ENCODE measurements at places on chromosomes 11 and 22.

GRCh38 chr22:28795932-28796856 lies 4.2 kb downstream of the XBP1 start:
- no peak for DNase-seq

GRCh38 chr22:45278125-45278524 lies 6.6 kb upstream of the UPK3A start:
- DNase-seq: no peak

DNA sequence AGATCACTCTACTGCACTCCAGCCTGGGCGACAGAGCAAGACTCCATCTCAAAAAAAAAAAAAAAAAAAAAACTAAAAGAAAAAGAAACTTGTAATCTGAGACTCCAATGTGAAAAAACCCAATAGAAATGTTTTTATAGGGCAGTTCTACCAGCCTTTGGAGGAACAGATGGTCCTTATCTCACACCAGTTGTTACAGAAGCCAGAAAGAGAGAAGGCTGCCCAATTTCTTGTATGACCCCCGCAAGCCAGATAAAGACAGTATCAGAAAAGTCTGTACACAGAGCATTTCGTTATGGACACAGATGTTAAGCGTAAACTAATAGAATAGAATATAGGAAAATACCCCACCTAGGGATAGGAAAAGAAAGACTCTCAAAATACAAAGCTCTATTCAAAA lies 11.3 kb upstream of the TSGA10IP start:
- no peak for DNase-seq

GRCh38 chr11:78372114-78372768 lies 45.4 kb downstream of the GAB2 start:
- no peak for DNase-seq

- no peak for DNase-seq
These were observed 16.5 kb upstream of the RTN4R start for GRCh38 chr22:20284471-20285086.

GRCh38 chr22:43377896-43378704 lies 33.7 kb upstream of the MPPED1 start:
- DNase-seq: no peak

DNA sequence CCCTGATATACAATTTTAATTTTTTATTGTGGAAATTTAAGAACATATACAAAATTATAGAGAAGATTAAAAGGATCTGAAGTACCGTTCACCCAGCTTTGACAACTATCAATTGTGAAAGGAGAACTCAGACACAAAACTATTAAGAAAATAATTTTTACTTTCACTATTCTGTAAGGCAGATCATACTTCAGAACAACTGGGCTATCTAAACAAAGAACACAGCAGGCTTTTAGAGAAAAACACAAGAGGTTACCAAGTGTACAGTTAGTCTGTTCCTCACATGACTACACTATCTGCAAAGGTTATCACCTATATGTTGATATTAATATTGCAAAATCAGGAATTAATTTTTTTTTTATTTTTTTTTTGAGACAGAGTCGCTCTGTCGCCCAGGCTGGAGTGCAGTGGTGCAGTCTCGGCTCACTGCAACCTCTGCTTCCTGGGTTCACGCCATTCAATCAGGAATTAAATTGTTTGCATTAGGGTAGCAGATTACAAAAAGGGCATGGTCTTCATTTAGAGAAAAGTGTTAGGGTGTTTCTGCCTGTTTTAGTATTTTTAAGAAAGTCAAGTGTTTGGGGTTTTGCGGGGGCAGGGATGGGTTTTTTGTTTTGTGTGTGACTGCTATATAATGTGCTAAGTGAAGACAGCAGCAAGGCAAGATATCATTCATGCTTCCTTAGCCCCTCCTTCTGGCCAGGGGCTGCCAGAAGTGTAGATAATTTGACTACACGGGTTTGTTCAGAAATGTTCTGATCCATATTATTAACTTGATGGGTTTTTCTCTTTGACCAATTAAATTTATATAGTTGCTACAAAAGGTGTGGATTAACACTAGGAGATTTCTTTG lies 27.6 kb upstream of the SIK2 start:
- no peak for DNase-seq

DNA sequence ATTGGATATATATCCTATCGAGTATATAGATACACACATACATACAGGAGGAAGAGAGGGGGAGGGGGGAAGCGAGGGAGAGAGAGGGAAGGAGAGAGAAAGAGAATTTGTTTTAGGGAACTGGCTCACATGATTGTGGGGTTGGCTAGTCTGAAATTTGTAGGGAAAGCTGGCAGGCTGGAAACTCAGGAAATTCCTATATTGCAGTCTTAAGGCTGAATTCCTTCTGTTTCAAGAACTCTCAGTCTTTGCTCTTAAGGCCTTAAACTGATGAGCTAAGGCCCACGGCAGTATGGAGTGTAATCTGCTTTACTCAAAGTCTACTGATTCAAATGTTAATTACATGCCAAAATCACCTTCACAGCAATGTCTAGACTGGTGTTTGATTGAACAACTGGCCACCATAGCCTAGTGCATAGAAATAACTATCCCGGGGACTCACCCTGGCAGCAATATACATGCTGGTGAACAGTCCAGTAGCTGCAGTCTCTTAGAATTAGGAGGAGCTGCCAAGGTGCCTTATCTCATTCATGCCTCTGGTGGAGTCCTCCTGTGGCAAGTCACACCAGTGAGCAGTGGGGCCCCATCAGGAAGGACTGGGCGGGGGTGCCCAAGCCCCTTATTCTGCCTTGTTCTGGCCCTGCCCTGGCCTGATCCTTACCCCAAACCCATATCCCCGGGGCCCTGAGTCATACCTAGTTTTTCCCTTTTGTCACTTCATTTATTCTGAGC lies 59.7 kb upstream of the AMPD3 start:
- no peak for DNase-seq

DNA sequence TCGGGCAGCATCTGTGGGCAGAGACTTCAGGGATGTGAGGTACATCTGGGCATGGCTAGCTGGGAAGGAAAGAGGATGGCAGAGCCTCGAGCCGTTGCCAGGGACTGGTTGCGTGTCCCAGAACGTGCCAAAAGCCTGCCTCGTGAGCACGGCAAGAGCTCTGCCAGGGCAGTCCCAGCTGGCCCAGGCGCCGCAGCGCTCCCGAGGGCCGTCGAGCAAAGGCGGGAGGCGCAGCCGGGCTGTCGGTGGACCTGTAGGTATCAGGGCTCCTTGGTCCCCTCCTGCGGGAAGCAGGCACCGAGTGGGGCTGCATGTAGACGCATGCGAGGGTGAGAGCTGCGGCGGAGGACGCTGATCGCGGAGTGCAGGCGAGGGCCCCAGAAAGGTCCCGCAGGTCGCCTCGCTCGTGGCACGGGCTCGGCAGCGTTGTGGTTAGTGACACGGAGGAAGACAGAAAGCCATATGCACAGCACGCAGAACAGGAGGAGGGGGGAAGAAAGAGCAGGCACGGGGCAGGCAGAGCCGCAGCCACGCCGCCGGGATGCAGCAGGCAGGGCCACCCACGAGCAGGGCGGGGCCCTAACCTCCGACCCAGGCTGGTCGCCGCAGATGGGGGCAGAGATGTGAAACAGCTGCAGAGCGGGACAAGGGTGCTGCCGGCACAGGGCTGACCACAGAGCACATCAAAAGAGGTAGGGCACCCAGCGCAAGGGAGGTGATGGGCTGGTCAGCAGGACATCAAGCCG lies 18.0 kb downstream of the LSP1 start:
- no peak for DNase-seq

GRCh38 chr11:95895815-95896214 lies 28.1 kb downstream of the MTMR2 start:
- DNase-seq: no peak

- no peak for DNase-seq
These were observed 146.8 kb downstream of the DBX1 start for GRCh38 chr11:20013346-20014066.

DNA sequence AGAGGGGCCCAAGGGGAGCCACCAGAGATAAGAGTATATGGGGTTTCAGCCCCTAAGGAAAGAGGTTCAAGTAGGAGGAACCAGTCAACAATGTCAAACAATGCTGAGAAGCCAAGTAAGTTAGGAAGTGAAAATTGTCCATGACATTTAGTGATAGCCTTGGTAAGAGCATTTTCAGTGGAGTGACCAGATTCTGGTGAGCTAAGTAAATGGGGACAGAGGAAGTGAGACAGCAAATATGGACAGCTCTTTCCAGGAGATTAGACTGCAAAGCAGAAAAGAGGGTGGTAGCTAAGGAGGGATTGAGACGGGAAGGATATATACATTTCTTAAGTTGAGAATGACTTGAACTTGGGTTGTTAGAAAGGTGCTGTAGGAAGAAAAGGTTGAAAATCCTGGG lies 22.9 kb downstream of the POLD3 start:
- DNase-seq: no peak

- no peak for DNase-seq
These were observed 44.4 kb downstream of the APOL3 start for GRCh38 chr22:36116127-36116526.

GRCh38 chr11:57361926-57362325 lies 19.0 kb downstream of the PRG3 start:
- no peak for DNase-seq

DNA sequence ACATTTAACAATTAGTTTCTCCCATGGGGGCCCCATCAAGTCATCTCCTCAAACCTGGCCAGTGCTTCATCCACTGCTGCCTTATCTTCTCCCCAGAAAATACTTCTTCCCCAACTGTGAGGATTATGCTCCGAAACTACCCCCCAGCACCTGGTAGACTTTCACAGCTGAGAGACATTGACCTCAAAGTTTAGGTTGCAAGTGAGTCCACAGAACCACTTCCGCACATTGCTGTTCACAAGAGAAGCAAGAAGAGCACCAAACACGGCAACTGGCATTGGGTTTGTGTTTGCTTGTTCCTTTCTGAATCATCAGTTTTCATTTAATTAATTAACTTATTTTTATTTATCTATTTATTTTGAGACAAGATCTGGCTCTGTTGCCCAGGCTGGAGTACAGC lies 6.1 kb downstream of the MCHR1 start:
- no peak for DNase-seq

- no peak for DNase-seq
These were observed 635 bp downstream of the C11orf21 start for GRCh38 chr11:2300936-2301630.

GRCh38 chr22:49330421-49331222 lies 497.1 kb downstream of the BRD1 start:
- no peak for DNase-seq

DNA sequence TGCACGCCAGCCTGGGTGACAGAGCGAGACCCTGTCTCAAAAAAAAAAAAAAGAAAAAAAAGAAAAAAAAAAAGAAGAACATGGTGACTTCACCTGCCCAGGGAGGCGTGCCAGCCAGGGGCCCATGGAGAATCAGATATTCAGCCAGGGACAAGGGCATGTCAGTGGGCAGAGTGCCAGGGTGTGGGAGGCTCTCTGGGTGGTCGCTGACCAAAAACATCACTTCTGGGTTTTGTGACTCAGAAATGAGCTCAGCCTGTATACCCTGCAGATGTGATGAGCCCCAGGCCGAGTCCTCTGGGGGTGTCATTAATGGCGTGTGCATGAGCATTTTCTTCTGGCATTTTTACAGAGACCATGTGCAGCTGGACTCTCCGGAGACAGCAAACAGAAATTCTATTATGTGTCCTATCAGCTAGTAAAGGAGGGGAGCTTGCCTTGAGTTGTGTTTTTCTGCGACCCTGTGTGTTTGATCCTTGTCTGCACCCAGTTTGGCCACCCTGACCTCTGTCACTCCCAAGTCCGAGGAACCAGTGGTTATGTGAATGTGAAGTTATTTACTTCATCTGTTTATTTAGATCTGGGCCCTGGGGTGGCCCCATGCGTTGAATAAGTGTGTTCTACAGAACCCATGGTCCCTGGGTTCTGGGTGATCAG lies 53.6 kb downstream of the BCR start:
- no peak for DNase-seq

GRCh38 chr22:18035751-18036150 lies 11.4 kb upstream of the MICAL3 start:
- no peak for DNase-seq

- DNase-seq: no peak
These were observed 77.8 kb downstream of the GRIK4 start for GRCh38 chr11:120589376-120589775.

DNA sequence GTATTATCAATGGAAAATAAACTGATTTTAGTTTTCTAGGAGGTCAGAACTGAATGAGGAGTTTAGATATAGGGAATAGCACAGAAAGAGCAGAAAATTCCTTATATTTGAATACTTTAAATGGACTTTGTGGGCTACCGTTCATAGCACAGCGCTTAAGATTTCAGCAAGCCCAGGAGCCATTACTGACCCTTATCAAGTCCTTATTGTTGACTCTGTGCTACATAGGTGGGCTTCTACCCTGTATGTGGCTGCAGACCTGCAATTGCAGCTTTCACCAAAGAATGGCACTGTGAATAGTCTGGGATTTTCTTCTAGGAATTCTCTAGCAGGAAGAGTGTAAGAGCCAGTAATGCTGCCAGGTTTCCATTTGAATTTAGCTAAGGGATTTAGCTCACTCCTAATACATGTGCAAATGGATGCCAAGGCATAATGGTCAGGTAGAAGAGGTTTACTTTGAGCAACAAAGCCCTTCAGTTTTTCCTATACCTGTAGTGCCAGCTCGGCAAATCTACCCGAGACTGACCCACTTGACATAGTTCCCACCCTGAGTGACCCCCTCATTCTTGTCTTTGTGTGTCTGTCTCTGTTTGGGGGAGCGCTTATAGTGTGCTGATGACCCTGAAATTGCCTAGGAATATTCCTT lies 42.5 kb upstream of the DLAT start:
- no peak for DNase-seq

DNA sequence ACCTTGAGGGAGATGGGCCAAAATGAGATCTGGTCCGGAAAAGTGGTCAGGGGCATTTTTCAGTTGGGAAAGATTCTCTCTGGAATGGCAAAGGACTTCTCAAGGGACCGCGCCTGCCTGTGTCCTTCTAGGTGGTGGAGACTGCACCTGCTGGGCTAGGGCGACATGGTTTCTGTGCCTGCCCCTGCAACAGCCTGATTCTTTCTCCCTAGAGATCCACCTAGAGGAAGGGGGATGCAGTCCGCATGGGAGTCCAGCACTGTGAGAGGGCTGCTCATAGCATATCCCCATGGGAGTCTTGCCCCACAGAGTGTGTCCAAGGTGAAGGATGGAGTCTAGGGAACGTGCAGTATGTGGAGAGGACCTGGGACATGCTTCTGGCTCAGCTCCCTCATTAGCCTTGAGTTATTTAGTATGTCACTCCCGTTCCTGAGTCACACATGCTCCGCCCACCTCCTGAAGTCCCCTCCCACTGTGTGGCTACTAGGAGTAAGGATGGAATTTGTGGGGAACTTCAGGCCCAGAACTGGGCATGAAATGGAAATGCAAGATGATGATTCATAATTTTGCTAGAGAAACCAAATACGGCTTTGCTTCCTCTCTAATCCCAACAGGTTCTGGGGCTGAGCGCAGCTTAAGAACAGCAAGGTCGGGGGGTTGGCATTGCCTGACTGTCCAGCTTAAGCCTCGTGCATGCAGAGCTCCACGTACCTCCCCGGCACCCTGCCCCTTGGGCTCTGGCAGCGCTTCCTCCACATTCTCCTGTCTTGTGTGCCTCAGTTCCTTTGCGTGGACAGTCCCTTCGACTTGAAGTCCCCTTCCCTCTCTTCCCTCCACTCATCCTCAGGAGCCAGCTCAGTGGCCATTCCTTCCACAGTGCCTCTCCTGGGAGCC lies 35.0 kb downstream of the GRIK4 start:
- DNase-seq: no peak

- DNase-seq: no peak
These were observed 39.7 kb upstream of the MICAL2 start for GRCh38 chr11:12070446-12071267.
